ENCODE measurements at places on chromosomes 11 and 22. TPM values are rescaled to one million over a fixed set of nuclear protein-coding genes. Genes with fewer than 3 reads are reported as not detected.

DNA sequence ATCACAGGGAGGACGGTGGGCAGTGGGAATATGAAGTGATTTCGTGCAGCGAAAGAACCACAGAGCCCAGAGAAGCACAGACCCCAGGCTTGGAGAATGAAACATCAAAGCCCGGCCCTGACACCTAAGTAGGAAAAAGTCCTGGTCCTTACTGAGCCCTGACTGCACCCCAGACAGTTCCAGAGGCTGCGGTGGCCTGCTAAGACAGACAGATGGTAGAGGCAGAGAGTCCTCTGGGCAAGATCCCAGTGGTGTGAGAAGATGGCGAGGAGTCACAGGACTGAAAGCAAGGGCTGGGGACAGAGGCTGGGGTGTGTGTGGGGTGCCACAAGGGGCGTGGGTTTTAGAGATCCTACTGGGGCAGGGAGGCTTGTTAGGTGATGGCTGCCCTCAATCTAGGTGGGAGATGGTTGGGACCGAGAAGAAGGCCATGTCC is 3.7 kb downstream of the CBX6 start:
- no peak for DNase-seq

DNA sequence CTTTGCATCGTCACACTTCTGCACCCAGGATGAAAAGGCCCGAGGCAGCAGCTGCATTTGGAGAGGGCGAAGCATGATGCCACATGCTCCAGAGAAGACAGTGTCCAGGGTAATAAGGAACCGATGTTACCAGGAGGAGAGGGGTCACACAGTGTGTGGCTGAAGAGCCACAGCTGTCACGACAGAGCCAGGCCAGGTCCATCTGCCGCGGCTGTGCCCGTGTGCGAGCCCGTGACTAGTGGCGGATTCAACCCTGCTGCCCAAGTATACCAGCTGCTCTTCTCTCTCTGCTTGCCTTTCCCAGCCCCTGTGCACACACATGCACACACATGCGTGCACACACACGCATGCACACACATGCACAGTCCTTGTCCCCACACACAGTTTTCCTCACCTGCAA is 1432.5 kb downstream of the BRD1 start:
- no peak for DNase-seq

Gene CHRM1
- 1.3 TPM for total RNA-seq

DNA sequence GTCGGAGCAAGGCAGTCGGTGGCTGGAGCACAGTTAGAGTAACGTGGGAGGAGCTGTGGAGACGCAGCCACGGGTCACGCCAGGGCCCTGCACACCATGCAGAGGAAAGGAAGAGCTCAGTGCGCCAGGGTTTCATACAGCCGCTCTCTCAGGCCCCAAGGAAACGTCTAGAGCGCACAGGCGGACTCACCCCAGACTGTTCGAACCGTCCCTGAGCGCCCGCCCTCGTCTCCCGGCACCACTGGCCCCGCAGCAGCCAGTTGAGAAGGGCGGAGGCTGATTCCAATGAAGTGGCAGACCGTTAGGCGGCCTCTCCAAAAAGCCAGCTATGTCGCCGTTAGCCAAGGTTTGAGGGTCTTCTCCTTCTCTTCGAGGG is 483 bp upstream of the HYLS1 start:
- no peak for DNase-seq

Gene RBFOX2
- total RNA-seq = 85.5 TPM

GRCh38 chr11:106091480-106092123 is 14.1 kb downstream of the AASDHPPT start:
- no peak for DNase-seq

Gene HINFP
- 17.9 TPM for total RNA-seq

GRCh38 chr11:125176866-125177265 is 12.3 kb downstream of the PKNOX2 start:
- no peak for DNase-seq

DNA sequence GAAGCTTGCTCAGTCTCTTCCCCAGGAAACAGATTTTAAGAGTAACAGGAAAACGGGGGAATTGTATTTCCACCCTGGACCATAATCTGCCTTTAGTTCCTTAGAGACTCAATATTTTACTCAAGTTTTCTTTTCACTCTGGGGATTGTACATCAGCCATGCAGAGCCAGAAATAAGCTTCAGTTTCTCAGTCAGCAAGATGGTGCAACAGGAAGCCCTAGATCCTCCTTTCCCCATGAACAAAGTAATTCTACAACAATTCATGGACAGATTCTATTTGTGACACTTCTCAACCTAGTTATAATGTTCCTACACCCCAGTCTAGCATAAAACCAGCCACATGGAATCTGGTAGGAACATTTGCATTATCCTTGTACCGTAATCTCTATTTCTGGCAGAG is 24.7 kb downstream of the OR8B2 start:
- no peak for DNase-seq

DNA sequence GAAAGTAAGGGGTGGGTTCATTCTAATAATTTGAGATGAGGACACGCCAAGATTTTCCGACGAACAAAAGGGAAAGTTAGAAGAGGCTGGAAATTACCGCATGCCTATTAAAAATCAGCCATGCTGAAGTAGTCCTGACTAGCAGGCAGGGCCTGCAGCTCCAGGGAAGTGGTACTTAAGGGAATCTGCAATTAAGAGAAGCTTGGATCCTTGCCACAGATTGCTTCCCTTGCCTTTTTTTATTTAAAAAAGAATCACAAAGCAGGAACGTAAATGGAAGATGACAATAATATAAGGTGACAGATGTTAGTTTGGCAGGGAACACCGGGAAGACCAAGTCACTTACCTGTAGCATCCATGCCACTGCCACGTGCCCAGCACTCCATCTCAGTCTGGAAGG is 359.3 kb downstream of the CADM1 start:
- DNase-seq = no peak

Gene CTSD
- total RNA-seq = 667 TPM

GRCh38 chr11:67627441-67627811 is 2.3 kb downstream of the NUDT8 start:
- DNase-seq = no peak

DNA sequence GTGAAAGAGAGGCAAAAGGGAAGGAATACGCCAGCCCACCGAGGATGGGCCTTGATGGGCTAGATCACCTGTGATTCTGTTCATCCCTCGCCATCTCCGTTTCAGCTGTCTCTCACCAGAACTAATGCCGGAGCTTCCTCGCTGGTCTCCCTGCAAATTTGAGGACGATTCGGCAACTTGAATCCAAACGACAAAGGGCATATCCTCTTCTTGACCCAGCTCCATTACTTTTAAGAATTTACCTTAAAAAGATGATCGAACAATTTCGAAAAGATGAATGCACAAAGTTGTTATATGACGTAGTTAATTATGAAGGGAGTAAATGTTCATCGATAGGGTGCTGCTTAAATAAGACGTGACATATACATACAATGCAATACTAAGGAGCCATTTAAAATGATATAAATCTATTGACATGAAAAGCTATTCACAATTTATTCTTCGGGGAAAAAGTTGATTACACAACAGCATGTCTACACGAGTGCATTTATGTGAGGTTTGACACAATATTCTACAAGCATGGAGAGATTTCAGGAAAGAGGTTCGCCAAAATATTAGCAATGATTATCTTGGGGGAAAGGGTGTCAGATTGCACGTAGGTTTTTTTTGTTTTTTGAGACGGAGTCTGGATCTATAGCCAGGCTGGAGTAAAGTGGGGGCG is 937 bp upstream of the FAM168A start:
- DNase-seq = no peak

Gene NLRP10
- total RNA-seq = not detected

Gene USP2
- 3.8 TPM for total RNA-seq

Gene SELENOH
- 153 TPM for total RNA-seq

GRCh38 chr22:39739338-39740027 is 154.1 kb downstream of the ENTHD1 start:
- no peak for DNase-seq

Gene CRYBA4
- not detected for total RNA-seq

GRCh38 chr11:116700586-116701220 is 72.1 kb downstream of the BUD13 start:
- no peak for DNase-seq

Gene TRIM29
- total RNA-seq = 10.6 TPM

GRCh38 chr11:41497974-41498373 is 38.5 kb upstream of the LRRC4C start:
- DNase-seq = no peak

DNA sequence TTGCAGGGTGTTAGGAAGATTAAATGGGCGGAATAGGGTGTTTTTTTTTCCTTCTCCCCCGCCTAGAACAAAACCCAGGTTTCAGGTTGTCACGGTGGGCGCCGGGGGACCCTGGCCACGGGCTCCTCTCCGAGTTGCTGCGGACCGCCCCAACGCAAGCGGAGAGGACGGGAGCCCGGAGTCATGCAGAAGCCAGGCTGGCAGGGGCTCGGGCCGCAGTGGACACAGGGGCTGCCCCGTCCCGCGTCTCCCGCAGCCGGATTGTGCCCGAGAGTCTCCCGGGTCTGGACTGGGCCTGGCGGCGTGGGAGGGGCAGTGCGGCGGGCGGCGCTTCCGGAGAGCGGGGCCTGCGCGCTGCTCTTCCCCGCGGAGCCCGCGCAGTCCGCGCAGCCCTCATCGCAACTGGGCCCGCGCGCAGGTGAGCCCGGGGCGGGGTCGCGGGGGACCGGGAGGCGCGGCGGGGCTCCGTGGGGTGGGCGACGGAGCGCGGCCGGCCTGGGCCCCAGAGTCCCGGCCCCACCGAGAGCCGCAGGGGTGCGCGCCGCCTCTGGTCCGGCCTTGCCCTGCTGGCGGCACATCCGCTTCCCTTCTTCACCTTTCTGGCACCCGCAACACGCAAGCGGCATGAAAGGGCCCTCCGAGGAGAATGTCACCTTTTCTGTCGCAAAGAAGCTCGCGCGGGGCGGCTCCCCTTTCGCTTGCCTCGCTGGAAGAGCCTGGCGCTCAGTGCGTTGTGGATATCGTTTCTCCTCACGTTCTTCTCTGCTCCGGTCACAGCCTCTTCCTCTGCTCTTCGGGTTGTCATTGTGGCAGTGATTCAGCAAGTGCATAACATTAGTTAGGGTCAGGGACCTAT is at the start of gene TIRAP:
Gene TIRAP, plus strand, starts transcription at position 358 of the 856 bp plus-strand sequence. CDS start 7,802 bp downstream, outside the sequence.
- peak; percentile 73 for DNase-seq

DNA sequence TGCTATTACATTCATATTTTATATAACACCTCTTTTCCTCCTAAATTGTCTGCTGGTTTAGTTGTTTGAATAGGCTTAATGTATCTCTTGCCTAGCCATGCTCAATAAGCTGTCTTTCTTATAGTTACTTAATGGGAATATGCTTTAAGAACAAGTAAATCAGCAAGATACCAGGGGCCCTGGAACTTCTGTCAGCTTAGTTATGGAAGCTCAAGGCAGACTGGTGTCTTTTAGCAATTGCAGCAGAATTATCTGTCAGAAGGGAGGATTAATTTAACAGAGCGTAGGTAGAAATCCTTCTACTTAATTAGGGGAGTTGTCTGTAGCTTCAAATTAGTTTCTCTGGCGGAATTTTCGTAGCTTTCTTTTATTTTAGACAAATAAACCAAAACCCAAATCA is 94.9 kb downstream of the C11orf91 start:
- DNase-seq = no peak

- no peak for DNase-seq
Measured at GRCh38 chr11:131099013-131099412, 182.7 kb upstream of the SNX19 start.
